A549 treated with Mapracorat at 1 μM for 4 hours (cell line): ENCODE measurements at places on chromosomes 4 and X. TPM values are rescaled to one million over a fixed set of nuclear protein-coding genes. Genes with fewer than 3 reads are reported as not detected.

The SMIM10L2A gene
- 0.08 to 0.23 TPM (median 0.16 TPM) in 5 replicates for total RNA-seq

The SERPINA7 gene
- total RNA-seq: not detected in 5 replicates

The TBC1D8B gene
- total RNA-seq: 0.81 to 1.3 TPM (median 0.95 TPM) in 5 replicates

The TLR2 gene
- total RNA-seq: 0.29 to 0.79 TPM (median 0.51 TPM) in 5 replicates

The SLITRK4 gene
- total RNA-seq: not detected in 5 replicates

The PIGA gene
- total RNA-seq: 6.3 to 10.2 TPM (median 8.9 TPM) in 5 replicates

The SSX3 gene
- not detected in 5 replicates for total RNA-seq

The TMSB15C gene
- total RNA-seq: 0.07 to 0.33 TPM (median 0.23 TPM) in 4 of 5 replicates, not detected in the other

The ITIH6 gene
- total RNA-seq: 0.04 TPM in 1 of 5 replicates, not detected in the others

The RBM46 gene
- not detected in 5 replicates for total RNA-seq
